ENCODE measurements at places on chromosomes 7 and 10.

- no peak for DNase-seq
These were observed 43.2 kb upstream of the NXPH1 start for GRCh38 chr7:8390262-8390626.

DNA sequence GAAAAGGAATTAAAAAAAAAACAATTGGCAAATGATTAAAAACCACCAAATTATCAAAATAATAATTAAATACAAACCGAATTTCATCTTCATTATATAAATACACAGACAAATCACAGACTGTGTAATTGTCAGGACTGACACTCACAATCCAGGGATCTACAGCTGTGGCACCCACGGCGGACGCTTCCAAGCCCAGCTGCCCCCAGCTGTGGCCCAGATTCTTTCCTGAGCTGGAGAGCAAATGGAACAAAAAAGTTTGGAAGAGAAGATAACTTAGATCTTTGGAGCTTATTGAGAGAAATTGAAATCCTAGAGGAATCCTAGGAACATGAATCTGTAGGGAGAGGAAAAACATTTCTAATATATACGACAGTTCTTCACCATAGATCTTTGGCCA lies 316.1 kb downstream of the OTUD1 start:
- no peak for DNase-seq

DNA sequence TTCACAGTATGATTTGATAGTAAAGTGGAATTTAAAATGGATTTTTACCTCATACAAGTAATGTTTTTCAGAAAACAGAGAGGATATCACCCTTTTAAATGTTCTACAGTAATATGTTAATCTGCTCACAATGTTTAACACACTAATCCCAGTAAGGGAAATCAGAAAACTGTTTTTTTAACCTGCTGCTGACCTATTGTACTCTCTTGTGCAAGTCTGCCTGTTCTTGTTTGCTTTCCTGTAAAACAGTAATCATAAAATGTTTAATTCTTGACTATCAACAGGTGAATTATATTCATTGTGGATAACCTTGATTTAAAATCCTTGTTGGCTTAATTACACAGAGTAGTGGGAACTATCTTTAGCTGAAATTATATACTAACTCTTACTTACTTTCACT lies 126.4 kb downstream of the GNAT3 start:
- DNase-seq: no peak

DNA sequence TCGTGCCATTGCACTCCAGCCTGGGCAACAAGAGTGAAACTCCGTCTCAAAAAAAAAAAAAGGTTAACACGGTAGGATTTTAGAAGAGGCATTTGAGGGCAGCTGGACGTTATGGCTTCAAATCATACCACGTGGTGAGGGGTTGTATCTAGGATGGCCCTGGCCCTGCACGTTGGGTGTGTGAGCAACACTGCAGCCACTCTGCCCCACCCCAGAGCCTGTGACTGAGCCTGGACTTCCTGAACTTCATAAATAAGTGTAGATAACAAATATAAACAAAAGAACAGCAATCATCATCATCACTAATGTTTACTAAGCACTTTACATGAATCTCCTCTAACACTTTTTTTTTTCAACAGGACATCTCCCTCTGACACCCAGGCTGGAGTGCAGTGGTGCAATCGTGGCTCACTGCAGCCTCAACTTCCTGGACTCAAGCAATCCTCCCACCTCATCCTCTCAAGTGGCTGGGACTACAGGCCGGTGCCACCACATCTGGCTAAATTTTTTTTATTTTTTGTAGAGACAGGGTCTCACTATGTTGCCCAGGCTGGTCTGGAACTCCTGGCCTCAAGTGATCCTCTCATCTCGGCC lies 169.5 kb upstream of the FRMD4A start:
- DNase-seq: no peak

DNA sequence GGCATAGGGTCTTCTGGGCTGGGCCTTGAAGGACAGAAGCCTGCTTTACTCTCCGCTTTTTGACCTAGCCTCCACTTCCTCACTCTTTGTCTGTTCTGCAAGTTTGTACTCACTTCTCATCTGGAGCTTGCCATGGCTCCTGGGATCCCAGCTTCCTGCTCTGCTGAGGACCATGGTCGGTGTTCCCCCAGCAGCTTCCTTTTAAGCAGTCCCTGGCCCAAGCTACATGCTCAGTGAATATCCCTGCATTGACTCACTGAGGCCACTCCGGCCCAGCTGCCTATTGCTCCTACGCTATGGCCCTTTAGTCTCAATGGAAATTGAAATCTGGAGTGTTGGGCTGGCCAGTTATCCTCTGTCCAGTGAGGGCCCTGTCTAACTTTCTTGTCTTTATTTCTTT lies 427.7 kb downstream of the RPS24 start:
- no peak for DNase-seq

DNA sequence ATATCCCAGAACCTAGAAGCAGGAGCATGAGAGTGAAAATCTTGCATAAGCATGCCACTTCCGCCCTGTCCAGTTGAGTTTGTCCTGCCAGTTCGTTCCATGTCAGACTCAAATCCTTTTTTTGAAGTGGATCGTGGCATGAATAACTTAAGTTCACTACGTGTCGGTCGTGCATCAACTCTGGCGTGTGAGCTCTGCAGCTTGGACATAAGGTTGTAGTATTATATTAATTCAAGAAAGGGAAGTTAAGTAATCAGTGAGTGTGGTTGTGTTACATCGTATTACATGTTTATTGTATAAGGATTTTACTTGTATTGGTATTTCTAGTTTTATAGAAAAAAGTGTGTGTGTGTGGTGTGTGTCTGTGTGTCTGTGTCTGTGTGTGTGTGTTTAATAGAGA lies 23.0 kb downstream of the CDC123 start:
- no peak for DNase-seq

DNA sequence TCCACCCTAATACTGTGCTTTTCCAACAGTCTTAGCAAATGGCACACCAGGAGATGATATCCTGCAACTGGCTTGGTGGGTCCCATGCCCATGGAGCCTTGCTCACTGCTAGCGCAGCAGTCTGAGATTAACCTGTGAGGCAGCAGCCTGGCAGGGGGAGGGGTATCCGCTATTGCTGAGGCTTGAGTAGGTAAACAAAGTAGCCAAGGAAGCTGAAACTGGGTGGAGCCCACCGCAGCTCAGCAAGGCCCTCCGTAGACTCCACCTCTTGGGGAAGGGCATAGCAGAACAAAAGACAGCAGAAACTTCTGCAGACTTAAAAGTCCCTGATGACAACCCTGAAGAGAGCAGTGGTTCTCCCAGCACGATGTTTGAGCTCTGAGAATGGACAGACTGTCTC lies 399.0 kb downstream of the CCSER2 start:
- DNase-seq: no peak

- DNase-seq: no peak
These were observed 46.3 kb upstream of the DMBT1 start for GRCh38 chr10:122514045-122514840.

GRCh38 chr10:57806675-57807074 lies 461.0 kb downstream of the IPMK start:
- DNase-seq: no peak

GRCh38 chr10:24444337-24444736 lies 235.4 kb downstream of the KIAA1217 start:
- DNase-seq: no peak

GRCh38 chr7:157056246-157056645 lies 45.8 kb upstream of the MNX1 start:
- DNase-seq: no peak

- no peak for DNase-seq
These were observed 204.6 kb downstream of the ARHGAP21 start for GRCh38 chr10:24518981-24519597.

GRCh38 chr10:28970231-28970630 lies 292.9 kb downstream of the BAMBI start:
- no peak for DNase-seq

DNA sequence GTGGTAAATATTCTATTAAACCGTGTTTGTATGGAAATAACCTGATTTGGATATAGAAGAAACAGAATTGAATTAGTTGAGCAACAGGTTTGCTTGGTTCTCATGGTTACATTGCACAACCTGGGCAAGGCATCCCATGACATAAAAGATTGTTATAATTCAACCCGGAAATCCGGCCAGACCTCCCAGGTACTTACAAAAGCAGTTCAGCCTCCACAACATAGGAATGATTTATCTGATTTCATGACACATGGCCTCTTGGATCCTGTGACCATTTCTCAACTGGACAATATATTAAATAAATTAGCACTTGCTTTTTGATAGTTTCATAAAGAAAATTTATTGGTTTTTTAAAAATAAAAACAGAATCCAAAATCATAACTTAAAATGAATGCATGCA lies 55.1 kb upstream of the PTPN12 start:
- DNase-seq: no peak

- no peak for DNase-seq
These were observed 1.5 kb downstream of the BZW2 start for GRCh38 chr7:16647435-16647960.

GRCh38 chr7:41189866-41190265 lies 513.0 kb downstream of the INHBA start:
- no peak for DNase-seq

DNA sequence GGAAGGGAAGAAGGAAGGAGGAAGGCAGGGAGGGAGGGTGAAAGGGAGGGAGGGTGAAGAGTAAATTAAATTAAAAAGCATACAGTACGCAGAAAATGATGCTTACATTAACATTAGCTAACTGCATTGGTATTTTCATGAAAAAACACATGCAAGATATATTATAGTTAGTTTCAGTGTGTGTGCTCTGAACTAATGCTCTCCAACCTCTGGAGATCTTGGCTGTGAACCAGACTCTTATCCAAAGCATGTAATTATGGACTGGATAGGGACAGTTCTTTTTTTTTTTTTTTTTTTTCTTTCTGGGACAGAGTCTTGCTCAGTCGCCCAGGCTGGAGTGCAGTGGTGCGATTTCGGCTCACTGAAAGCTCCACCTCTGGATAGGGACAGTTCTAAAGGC lies 357.0 kb downstream of the FRMD4A start:
- no peak for DNase-seq

- no peak for DNase-seq
These were observed 884.9 kb upstream of the ZNF722 start for GRCh38 chr7:63113713-63114285.

DNA sequence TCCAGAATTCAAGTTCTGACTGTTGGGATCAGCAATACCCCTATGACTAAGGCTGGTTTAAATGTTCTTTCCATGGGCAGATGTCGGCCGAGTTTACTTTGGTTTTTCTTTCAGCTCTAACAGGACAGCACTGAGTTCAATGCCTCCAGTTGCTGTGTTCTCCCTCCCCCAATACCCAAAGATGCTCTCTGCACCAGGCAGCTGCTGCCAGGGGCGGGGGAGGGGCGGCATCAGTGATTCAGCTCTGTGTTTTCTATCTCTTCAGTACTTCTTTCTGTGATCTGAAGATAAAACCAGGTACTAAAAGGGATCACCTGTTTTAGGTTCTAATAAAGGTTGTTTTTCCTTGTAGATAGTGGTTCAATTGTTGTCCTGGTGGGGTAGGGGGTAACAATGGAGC lies 576.7 kb upstream of the POT1 start:
- DNase-seq: no peak

DNA sequence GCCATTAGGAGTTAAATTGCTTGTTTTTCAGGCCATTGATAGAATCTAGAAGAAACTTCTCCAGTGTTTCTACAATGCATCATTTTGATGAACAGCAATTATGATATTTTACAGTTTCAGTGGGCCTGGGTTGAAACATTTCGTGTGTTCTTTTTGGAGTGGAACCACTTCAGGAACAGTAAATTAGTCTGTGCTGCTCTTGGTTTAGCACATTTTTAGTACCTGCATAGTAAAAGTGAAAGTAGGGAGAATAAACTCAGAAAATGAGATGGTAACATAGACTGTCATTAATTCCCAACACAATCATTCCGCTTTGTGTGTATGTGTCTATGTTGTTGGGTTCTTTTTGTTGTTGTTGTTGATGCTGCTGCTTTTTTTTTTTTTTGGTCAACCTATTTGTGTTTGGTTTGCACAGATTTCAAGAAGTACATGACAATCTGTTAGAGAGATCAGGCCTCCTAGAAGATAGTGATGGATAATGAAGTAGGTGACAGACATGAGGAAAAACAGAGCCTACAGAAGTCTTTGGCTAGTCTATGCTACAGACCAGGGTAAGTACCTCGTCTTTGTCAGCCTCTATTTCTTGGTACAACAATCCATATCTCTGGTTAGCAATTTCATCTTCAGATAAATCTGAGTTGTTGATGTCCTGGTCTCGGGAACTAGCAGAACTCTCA lies 154.0 kb upstream of the TARP start:
- no peak for DNase-seq

DNA sequence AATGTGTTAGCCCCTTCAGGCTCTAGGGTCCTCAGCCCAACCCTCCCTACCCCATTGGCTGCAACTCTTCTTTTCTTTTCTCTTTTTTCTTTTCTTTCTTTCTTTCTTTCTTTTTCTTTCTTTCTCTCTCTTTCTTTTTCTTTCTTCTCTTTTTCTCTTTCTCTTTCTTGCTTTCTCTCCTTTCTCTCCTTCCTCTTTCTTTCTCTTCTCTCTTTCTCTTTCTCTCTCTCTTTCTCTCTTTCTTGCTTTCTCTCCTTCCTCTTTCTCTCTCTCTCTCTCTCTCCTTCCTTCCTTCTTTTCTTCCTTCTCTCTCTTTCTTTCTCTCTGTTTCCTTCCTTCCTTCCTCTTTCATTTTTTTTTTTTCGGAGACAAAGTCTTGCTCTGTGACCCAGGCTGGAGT lies 458.9 kb downstream of the TYW1 start:
- DNase-seq: no peak

GRCh38 chr7:27169658-27170425 lies 4.3 kb downstream of the HOXA10 start:
- no peak for DNase-seq
